EH (cell line): ENCODE measurements at places on chromosomes 2 and 18.

DNA sequence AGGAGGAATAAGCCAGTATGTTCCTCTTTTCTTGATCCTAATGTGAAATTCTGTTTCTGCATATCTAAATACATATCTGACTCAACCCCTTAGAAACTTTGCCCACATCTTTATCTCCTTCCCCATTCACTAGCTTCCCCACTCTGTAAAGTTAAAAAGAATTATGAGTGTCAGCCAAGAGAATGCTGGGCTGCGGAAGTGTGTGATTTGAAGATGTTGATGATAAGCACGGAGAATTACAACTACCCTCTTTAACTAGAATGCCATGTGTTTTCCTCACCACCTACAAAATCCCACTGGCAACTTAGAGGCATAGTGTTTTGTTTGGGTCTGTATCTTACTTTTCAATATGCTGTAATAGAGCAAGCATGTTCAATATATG is 490.4 kb upstream of the FANCL start:
- DNase-seq: peak; percentile 2

DNA sequence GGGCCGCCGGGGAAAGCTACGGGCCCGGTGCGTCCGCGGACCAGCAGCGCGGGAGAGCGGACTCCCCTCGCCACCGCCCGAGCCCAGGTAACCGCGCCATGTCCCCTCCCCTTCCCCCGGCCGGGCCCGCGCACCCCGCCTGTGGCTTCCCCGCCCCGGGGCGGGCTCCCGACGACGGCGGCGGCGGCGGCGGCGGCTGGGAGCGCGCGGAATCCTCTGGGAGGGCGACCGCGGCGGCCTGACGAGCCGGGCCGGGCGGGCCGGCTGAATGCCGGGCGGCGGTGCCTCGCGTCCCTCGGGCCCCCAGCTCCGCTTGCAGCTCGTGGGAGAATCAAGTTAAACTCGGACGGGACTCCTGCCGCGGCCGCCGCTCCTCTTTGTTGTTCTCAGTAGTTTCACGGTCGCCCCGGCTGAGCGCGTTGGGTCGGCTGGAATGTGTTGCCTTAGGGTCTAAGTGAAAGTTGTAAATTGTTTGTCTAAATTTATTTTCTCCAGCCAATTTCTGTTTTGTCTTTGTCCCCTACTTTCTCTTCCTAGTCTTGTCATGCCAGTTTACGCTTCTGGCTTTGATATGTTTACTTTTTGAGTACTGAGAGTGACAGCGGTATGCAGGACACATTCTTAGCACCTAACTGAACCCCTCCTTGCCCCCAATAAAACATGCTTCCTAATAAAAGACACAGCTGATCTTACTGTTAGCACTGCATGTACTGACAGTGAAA is 685 bp downstream of the SMAD4 start:
- peak; percentile 72 for DNase-seq

DNA sequence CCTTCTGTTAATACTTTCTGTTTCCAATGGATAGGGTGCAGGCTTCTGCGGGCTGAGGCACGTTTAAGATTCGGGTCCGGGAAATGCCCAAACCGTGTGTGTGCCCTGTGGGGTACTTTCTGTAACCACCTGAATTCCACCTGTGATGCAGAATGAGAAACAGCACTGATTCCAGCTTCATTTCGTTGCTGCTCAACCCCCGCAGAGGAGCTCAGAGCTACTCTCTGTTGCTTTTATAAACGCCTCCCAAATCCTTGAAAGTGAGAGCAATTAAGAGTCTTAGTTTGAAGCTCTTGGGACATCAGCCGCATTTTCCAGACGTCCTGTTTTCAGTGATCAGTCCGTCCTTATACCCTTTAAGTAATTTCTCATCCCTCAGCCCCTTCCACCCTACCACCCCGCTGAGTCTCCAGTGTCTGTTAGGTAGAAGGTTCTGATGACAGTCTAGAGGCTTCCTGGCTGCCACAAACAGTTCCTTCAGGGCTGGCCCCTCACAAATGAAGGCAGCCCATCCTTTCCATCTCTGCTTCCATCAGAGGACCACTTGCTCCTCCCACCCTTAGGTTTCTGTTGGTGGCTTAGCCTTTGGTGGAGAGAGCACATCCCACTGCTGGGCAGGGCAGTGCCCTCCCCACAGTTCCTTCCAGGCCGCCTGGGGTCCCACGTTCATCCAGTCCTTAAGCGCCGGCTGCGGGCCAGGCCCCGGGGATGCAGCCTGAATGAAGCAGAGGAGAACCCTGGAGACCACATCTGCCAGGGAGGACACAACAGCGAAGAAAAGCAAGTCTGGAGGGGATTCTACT is 230.1 kb downstream of the SEPTIN10 start:
- DNase-seq: no peak

DNA sequence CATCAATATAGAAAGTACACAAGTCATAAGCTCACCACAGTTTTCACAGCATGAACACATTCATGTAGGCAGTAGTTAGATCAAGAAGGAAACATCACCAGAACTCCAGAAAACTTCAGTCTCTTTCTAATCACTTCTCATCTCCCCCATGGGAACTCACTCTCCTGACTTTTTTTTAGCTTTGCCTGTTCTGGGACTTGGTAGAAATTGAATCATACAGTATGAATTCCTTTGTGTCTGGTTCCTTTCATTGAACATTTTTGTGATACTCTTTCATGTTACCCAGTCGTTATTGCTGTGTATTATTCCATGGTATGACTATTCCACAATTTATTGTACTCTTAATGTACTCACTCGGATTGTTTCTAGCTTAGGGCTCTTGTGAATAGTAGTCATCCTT is 160.2 kb downstream of the TAF4B start:
- peak; percentile 38 for DNase-seq

DNA sequence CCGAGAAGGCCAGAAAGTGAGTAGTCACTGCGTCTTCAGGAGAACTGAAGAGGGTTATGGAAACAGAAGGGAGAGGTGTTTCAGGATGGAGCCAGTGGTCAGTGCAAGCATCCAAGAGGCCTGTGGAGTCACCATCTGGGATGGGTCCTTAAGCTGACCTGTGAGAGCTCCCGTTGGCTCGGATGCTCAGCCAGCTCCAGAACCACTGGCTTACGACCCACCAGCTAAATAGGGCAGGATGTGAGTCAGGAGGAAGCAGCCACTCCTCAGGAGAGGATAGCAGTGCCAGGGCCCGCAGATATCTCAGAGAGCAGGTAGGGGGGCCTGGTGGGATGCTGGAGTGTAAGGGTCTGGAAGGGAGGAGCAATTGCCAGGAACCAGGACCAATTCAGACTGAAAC is 63.1 kb upstream of the B3GNT7 start:
- DNase-seq: no peak

DNA sequence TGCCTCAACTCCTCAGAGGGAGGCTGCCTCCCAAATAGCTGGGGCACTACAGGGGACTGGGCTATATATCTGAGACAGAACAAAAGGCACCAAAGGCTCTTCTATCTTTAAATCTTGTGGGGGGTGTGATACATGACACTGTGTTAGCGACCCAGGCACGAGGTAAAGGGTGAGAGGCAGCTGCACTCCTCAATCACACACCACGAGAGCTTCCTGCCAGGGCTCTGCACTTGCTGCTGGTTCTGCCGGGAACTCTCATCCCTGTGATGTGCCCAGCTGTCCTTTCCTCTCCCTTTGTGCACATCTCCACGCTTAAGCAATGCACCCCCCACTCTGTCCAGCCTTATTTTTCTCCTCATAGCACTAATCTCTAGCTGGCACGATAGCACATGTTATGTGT is 32.4 kb downstream of the NPC1 start:
- DNase-seq: no peak

GRCh38 chr2:127463155-127463991 is 45.1 kb downstream of the PROC start:
- no peak for DNase-seq
